ENCODE measurements at places on chromosomes 5 and 9. TPM values are rescaled to one million over a fixed set of nuclear protein-coding genes. Genes with fewer than 3 reads are reported as not detected.

Gene PCDHB4
- total RNA-seq, result 0.75 TPM

Gene LRRC70
- total RNA-seq, result 0.87 TPM

Gene SPINK7
- not detected for total RNA-seq

Gene SYK
- total RNA-seq, result not detected

Gene TESK1
- total RNA-seq, result 17.8 TPM

Gene SLC28A3
- total RNA-seq, result not detected

Gene NEUROG1
- not detected for total RNA-seq

Data from cardiac ventricle fibroblast (primary cell).